C1 segment of cervical spinal cord (tissue), 14 donors: ENCODE measurements at places on chromosomes 13 and 19.

- no peak for DNase-seq
These were observed 3.7 kb upstream of the PEX11G start for GRCh38 chr19:7492558-7492957.

- no peak for DNase-seq
These were observed 15.5 kb downstream of the FRY start for GRCh38 chr13:32047088-32047487.

- DNase-seq: no peak
These were observed 12.5 kb downstream of the IZUMO4 start for GRCh38 chr19:2109046-2109864.

DNA sequence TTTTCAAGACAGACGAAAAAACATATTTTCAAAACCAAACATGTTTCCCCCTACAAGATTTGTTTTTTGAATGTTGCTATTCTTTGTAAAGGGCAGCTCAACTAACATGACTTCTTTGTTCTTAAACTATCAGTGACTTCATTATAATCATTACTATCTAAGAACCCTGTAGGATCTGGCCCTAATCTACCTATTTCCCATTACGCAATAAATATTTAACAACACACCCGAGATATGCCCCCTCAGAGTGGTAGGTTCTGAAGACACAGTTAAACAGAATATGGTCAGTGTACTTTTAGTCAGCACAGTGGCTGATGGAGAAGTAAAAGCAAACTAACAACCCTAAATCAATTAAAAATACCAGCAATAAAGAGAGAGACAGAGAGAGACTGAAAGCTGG lies 186.9 kb downstream of the DIAPH3 start:
- DNase-seq: no peak

GRCh38 chr13:105410602-105411001 lies 1124.9 kb downstream of the EFNB2 start:
- DNase-seq: peak; percentile 36

DNA sequence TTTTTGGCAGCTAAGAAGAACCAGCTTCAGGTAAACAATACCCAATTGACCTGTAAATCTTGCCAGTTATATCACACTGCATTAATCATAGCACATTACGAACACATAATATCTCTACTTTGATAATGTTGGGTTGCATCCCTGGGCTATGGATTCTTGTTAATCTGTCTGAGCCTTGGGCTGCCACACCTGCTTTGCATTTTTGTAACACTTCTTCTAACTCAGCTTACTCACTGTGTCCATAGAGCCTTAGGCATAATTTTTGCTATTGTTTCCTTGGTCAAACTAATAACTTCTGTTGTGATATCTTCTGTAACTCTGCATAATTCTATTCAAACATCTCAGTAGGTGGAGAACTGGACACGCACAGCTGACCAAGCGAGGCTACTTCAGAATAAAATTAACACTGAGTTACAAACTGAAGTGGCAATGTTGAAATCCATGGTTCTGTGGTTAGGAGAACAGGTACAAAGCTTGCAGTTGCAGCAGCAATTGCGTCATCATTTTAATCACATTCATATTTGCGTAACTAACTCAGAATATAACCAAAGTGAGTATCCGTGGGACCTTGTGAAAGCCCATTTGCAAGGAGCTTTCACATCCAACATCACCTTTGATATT lies 6.4 kb downstream of the ZNF350 start:
- DNase-seq: no peak

DNA sequence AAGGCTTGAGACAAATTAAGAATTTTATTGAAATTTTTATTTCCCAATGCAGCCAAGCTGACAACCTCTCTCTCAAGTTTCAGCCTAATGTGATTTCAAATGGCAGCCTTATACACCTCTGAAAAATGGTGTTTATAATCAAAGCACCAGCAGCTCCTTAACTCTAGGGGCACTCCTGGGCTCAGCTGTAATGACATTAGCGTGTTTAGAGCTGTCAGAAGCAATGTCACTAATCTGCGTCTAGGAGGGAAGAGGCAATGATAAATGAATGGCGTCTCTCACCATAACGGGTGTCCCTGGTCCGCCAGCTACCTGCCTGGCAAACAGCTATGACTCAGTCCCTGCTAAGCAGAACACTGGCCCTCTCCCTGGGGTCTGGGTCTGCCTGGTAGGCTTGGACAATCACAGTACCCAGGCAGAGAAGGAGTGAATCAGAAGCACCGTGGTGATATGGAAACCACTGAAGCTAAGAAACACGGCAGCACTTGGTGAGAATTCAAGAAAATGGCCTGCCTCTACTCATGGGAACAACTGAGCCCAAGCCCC lies 131.8 kb upstream of the VSTM2B start:
- DNase-seq: no peak

DNA sequence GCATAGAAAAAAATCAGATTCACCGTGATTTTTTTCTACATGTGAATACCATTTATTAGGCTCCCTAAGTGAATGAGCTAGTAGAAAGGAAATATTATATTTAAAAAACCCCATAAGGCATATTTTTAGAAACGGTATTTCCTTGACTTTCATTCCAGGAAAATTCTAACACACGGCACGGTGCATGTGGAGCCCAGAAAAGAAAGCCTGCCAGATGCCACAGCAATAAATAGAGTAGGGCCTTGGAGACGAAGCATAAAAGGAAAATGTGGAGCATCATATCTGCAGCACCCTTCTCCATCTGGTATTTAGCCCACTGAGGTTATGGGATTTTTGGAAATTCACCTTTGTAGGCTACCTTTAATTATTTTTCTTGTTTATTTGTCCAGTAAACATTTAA lies 314.4 kb downstream of the ENOX1 start:
- no peak for DNase-seq

DNA sequence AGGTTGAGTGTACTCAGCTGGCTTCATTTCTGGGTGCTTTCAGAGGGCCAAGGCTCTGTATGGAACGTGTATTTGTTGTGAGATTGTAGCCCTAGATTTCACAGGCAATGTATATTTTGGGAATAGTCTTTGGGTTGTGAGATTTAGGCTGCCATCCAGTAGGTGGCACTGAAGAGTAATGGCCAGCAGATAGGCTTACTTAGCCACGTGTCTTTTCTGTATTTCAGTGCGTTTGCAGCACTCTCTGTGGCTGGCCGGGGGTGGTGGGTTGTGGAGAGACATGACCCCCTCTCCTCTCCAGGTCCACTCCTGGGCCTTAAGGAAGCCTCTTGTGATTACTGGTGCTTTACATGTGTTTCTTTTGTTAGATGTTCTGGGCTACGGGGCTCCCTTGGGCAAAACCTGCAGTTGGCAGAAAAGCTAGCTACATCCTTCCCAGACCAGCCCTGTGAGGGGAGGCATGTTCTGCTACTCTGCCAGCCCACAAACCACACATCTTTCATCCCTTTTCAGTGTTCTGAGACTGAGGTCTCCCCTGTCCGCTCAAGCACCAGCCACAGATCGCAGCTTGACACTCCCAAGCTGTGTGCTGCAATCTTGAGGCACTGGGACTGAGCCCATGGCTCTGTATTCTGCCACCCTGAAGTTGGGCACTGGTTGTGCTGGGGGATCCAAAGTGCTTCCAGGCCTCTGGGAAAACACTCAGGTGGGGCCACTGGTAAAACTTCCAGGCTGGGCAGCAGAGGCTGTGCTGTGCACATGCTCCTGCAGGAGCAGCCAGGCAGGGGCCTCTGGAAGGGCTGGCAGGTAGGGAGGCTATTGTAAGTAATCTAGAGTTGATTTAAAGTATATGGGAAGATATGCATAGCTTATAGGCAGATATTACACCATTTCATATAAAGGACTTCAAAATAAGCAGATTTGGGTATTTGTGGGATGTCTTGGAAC lies 1096.8 kb upstream of the PCDH20 start:
- DNase-seq: no peak

- DNase-seq: no peak
These were observed 84.0 kb downstream of the ALOX5AP start for GRCh38 chr13:30819136-30819888.

GRCh38 chr19:11905928-11906327 lies 18.3 kb downstream of the ZNF69 start:
- DNase-seq: no peak

DNA sequence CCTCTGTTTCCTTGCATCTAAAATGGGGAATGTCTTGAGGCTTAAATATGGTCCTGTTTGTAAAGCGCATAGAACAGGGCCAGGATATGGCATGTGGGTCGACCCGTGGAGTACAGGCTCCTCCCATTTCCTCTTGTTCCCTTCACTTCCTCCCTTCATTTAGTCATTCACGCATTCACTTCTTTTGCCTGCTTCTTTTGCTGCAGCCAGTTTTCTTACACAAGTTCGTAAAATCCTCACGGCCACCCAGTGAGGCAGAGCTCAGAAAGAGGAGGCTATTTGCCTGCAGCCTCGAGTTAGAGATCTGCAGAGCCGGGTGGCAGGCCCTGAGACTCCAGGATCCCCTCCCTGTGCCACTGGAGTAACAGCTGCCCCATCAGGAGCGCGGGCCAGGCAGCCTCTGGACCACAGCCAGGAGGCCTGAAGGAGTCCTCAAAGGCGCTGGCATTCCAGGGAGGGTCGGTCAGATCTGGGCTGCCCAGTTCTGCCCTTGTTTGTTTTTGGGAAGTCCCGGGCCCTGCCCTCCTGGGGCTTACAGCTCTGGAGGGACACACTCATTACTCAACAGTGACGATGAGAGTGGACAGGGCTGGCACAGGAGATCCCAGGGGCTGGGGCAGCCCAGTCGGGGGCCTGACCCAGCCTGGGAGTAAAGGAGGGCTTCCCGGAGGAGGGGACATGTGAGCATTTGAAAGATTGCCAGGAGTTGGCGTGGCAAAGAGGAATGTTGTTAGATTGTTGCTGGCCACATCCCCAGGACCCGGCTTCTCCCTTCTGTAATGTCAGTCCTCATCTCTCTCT lies 4.6 kb downstream of the PPP5C start:
- no peak for DNase-seq

DNA sequence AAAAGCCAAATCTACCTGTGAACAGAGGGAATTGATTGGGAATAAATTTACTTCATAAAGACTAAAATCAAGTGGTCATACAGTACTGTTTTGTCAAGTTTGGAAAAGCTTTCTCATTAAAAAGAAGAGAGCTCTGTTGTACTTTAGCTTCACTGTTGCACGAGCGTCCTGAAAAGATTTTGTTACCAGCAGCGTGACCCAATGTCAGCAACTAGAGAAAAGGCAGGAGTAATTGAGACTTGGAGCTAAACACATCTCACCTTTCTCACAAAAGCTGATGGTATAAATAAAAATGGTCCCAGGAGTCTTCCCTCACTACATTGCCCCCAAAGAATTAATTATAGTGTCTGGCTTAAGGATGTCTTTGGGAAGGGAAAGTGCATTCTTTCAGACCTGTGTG lies 613.7 kb downstream of the OLFM4 start:
- DNase-seq: no peak

- DNase-seq: peak; percentile 39
These were observed 52.0 kb downstream of the NWD1 start for GRCh38 chr19:16771618-16772017.

DNA sequence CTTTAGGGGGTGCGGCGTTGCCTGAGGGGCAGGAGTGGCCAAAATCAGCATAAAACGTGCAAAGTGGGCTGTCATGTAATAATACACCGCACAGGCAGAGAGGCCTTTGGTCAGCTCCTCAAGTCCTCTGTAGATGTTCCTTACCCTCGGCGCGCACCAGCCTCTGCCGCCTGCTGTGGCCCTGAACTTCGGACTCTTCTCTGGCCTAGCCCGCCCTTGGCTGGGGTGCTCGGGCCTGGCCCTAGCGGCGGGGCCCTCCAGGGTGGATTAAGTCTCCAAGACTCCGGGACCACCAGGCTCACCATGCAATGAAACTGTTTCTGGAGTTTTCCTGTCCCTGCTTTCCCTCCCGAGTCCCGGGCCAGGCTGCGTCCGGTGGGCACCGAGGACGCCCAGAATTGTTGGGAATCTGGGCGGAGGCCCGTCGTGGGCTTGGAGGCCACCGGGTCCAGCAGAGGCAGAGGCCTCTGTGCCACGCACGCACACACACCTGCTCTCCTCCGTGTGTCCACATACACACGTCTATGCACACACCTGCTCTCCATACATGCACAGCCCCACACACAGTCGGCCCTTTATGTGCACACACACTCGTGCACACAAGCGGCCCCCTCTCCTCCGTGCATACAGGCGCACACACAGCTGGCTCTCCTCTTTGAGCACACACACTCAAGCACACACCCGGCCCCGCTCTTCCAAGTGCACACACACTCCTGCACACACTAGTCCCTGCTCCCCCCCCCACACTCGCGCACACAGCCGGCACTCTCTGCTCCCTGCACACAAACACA lies 1.5 kb upstream of the TFDP1 start:
- DNase-seq: no peak

- no peak for DNase-seq
These were observed 2018.0 kb upstream of the PCDH20 start for GRCh38 chr13:63433546-63434150.
